Globus pallidus (tissue), 1 donor: ENCODE measurements at places on chromosomes 5 and 9.

DNA sequence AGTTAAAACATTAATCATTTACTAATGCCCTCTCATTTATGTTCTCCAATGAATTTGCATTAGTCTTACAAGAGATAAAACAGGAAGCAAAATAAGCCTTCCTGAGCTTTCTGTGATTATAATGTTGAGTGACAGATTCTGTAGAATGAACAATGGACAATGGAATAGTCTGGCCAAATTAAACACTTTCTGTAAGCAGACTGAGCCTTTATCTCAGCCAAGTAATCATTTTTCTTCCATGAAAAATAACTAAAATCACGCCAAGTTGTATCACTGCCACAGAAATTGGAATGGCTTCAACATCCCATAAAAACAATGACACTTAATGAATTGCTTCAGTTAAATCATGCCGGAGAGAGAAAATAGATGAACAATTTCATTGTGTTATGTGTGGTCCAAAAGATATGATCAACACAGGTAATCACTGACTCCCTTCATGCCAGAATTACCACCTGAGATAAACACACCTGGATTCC lies 63.0 kb downstream of the TSSK1B start:
- DNase-seq: peak; percentile 59

- no peak for DNase-seq
Measured at GRCh38 chr5:115522832-115523403, 21.7 kb downstream of the FEM1C start.

- no peak for DNase-seq
Measured at GRCh38 chr5:72314571-72315172, 5.4 kb downstream of the MRPS27 start.

DNA sequence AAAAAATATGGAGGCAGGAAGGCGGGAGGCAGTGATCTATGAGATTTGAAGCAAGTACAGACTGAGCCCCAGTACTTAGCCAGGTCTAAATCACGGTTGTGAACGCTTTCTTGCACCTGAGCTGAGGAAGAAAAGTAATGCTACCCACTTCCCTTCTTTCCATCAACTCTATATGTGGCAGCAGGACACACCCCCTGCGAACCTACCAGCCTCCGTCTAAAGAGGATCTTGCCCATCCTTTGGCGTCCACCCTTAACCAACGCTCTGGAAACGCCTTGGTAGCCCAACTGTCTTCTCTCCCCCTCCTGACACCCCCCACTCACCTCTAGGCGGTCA lies 545 bp downstream of the HMGCS1 start:
- DNase-seq: no peak

DNA sequence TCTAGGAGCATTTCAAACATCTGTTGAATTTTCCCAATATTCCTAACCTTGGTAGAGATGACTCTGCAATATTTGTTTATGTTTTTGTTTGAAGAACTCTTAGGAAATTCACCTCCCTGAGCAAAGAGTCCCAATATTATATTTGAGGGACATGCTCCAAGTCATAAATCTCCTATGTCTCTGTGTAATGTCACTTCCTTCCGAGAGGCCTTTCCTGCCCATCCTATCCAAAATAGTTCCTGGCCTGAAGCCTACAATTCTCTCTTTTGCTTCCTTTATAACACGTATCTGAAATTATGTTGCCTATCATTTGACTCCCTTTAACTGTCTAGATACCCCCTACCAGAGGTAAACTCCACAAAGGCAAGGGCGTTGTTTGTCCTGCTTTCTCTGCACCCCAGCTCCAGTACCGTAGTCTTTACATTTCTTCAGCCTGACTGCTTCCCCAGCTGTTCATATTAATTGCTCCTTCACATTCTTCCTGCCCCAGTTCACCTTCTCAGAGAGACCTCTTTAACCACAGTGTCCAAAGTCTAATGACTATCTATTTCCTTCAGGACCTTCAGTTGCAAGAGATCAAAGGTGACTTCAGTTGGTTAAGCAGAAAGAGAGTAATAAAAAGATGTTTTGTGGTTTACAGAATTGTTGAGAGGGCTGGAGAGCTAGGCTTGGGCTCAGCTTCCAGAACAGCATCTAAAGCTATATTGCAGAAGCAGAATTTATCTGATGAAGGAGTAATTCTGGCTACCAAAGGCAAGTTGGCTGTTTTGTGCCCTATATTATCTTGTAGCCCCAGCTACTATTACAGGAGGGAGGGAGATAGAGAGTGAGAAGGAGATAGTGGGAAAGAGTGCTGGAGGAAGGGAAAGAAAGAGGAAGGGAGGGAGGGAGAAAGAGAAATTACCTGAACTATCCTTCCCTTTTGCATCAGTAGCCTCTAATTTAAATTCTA lies 109.3 kb upstream of the TMEM161B start:
- DNase-seq: no peak

DNA sequence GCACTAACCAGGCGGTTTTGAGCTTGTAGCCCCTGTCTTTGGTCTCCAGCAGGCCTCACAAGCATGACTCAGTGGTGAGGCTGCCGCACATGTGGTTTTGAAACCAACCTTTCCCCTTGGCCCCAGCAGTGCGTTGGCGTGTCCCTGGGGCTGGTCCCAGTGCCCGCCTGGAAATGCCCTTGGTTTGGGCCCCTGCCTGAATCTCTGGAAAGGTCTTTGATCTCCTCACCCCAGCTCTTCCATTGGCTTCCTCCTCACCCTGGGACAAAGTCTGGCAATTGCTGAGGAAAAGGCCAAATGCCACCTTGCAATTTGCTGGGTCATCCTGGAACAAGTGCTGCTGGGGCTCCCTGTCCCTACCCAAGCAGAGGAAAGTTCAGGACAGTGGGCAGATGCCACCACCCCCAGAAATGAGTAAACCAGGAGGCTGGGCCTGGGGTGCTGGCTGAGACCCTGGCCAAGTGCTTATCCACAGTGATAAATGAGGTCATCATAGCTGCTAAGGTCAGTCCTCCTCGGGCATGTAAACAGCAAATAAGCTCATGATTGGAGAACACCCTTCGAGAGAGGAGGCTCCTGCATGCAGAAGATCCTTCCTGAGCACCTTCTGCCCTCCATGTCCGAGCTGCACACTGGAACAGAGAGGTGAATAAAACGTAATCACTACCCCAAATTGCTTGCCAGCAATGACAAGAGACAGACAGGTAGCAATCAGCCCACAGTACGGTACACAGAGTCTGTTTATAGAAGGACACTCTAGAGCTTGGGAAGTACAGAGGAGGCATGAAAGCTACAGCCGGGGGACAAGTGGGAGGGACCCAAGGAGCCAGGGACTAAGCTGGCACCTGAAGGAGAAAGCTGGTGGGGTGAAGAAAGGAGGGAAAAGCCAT lies 98.9 kb upstream of the CPEB4 start:
- no peak for DNase-seq

- no peak for DNase-seq
Measured at GRCh38 chr9:120531683-120532300, 48.2 kb downstream of the CDK5RAP2 start.

GRCh38 chr5:67971223-67971830 lies 244.2 kb upstream of the PIK3R1 start:
- DNase-seq: no peak

- no peak for DNase-seq
Measured at GRCh38 chr9:116490321-116490720, 196.8 kb upstream of the TRIM32 start.

- peak; percentile 7 for DNase-seq
Measured at GRCh38 chr5:35657877-35658276, 40.2 kb downstream of the SPEF2 start.

- no peak for DNase-seq
Measured at GRCh38 chr5:35647128-35647527, 29.5 kb downstream of the SPEF2 start.

DNA sequence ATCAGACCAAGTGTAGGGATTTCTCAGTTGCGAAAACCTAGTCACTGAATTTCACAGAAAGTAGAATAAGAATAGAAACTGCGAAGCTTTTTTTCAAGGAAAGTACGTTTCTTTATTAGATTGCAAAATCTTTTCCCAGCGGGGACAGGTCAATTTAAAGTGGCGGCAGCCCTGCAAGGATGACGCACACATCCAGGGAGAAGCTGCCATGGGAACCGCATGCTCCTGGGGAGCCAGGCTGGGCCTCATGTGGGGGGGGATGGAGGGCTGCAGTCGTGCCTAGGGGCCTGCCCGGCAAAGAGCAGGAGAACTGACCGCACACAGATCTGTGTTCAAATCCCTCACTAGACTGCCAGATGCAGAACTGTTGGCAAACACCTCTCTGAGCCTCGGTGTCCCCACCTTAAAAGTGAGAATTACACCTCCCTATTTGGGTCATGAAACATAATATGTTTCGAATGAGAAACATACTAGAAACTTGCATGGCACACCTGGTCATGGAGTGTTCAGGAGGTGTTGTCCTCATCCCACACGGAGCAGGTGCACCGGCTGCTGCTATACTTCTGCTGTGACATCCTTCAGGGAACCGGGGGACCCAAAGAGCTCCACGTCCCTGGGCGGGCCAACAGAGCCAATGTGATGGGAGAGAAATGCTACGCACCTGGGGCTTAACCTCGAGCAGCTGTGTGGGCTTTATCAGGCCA lies 127.8 kb upstream of the PHYKPL start:
- no peak for DNase-seq

DNA sequence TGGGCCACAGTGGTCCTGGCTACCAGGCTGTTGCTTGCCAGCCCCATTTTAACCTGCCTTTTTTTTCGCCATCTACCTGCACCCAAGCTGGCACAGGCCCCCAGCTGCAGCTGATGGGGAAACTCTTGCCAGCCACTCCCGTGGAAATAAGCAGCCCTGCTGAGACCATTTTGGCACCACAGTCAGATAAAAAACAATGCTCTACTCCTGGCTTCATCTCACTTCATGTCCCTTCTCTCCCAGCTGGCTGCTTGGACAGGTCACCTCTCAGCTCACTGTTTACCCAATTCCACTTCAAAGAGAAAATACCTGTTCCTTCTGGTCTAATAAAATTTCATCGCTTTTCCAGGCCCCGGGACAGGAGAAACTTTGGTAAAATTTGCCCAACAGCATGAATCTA lies 322.6 kb upstream of the SLC30A5 start:
- DNase-seq: no peak

DNA sequence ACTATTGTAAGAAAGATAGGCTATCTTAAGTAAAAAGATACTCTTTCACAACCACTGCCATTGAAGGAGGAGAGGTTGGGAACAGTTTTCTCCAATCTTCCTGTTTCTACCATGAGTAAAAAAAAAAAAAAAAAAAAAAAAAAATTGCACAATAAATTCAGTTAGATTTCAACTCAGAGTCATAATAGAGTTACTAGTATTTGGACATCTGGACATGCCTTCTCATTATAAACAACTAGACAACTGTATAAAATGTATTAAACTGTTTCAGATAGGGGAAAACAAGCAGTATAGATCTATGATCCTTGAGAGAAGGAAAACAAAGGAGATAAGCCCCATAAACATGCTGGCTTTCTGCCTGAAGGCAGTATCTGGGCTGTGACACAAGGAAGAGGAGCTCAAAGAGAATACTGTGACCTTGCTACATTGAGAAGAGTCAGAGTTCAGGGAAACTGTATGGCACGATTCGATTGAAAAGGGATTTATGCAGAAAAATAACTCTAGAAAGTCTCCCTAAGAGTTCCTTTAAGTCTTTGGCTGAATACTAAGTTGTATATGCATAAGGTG lies 249.2 kb upstream of the POU5F2 start:
- no peak for DNase-seq

DNA sequence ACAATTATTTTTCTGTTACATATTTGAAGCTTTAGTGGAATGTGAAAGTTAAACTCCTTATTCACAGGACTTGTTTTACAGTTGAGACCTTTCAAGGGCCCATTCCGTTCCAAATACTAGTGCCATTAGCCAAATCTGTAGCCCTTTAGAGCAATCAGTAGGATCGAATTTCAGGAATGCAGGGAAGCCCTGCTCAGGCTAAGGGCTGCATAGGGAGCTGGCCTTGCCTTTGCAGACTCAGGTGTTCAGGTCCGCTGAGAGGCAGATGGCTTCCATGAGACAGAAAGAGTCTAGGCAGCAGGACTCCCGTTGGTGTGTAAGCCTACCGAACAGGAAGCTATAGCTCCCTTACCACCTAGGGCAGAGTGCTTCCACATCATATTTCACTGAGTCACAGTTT lies 150.1 kb upstream of the SLC27A6 start:
- DNase-seq: no peak

DNA sequence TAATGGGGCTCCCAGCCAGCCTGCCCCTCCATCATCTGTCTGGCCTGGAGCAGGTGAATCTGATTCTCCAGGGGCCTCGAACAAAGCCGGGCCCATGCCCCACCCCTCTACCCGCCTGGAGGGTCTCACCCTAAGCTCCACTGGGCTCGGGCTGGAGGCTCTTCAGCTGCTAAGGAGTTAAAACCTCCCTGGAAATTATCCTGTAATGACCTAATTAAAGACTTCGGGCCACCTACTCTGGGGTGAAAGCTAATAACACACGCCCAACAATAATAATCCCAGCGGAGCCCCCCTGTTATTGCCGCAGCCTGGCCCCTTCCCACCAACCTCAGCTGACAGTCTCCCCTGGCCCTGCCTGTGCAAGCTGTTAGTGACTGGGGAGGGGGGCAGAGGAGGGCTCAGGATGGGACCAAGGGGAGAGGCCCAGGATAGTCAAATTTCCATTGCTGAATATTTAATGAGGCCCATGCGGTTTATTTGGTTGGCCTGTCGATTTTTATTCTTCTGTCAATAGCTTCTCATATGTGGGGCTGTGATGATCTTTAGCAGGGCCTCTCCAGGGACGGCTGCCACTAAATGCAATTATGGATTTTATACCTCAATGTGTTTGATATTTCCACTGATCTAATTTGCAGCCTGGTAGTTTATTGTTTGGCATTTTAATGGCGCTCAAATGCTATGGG lies 25.7 kb downstream of the LMX1B start:
- no peak for DNase-seq

GRCh38 chr5:112914584-112914983 lies 7.4 kb downstream of the REEP5 start:
- no peak for DNase-seq

GRCh38 chr9:89444925-89445765 lies 52.8 kb downstream of the SEMA4D start:
- DNase-seq: peak; percentile 63

DNA sequence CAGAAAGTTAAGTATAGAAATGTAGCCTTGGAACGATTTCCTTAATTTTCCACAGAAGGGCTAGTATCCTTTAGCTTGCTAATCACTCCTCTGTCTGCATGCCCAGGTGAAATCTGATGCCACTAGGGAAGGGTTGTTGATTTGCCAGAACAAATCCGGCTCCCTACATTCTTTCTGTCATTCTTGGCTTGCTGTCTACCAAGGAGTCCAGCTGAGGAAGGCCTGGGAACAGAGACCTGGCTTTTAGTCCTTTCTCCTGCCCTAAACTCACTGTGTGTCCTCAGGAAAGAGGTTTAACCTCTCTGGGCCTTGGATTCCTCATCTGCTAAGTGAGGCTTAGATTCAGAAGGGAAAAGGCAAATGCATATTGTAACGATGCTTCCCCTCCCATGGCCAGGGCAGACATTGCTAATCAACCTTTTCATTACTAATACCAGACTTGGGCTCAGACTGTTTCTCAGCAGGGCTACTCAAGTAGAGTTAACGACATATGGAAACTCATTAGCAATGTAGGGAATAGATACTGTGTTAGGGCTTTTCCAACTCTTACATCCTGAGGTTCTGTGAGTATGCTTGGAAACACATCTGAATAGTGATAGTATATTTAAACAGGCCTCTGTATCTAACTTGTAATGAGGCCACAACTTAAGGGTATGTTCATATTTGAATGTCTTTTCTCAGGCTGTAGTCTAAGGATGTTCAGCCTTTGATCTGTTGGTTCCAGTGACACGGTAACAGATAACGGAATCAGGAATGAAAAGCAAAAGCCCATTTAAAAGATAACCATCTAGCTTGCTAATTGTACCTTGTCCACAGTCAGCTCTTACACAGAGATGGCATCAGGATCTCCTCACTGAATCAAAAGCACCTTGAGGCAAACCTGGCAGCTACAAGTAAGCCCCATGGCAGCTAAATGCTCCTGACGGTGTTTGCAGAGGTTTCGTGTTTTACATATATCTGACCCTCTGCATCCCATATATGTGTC lies 4.1 kb downstream of the GALNT10 start:
- no peak for DNase-seq
